ENCODE measurements at places on chromosomes 11 and 22. TPM values are rescaled to one million over a fixed set of nuclear protein-coding genes. Genes with fewer than 3 reads are reported as not detected.

DNA sequence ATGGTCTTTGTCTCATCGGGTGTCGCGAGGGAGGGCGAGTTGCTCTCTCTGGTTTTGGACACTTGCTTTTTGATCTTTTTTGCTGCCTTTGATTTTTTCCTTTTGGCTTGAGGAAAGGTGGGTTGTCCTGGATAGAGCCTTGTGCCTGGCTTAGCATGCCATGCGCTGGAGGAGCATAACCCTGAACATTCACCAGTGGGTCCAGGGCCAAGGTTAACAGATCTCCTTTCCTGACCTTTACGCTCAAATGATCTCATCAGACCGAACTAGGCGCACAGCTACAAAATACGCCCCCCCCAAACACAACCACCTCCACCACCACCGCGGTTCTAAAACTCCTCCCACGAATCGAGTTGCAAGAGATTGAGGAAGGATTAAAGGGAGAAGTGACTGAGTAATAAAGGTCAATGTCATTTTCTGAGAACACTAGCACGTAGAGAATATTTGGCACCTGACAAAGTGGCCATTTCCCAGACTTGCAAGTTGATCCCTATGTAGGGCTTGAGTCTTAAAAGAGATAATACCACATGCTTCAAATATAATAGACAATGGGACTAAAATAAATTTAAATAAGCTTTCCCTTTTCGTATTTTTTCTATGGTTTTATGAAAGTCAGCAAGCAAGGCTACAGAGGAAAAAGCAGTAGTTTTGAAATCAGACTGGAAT is 48.7 kb upstream of the CADM1 start:
- no peak for DNase-seq

OR6T1 gene
- total RNA-seq: not detected

DNA sequence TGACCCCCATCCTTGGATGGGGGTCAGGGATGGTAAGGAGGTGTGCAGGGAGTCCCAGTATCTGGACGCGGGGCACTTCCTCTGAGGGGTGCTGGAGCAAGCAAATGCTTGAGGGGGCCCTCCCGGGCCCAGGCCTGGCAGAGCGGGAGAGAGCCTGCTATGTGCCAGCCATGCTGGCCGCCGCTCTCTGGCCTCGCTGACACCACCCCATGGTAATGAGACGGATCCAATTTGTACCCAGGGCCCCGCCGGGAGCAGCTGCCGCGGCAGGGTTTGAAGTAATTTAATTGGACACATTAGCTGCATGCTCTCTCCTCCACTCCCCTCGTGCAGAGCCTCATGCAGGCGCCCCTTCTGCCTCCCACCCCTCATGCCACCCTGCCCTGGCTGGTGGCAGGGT is 6.3 kb downstream of the SYT7 start:
- DNase-seq: no peak

DNA sequence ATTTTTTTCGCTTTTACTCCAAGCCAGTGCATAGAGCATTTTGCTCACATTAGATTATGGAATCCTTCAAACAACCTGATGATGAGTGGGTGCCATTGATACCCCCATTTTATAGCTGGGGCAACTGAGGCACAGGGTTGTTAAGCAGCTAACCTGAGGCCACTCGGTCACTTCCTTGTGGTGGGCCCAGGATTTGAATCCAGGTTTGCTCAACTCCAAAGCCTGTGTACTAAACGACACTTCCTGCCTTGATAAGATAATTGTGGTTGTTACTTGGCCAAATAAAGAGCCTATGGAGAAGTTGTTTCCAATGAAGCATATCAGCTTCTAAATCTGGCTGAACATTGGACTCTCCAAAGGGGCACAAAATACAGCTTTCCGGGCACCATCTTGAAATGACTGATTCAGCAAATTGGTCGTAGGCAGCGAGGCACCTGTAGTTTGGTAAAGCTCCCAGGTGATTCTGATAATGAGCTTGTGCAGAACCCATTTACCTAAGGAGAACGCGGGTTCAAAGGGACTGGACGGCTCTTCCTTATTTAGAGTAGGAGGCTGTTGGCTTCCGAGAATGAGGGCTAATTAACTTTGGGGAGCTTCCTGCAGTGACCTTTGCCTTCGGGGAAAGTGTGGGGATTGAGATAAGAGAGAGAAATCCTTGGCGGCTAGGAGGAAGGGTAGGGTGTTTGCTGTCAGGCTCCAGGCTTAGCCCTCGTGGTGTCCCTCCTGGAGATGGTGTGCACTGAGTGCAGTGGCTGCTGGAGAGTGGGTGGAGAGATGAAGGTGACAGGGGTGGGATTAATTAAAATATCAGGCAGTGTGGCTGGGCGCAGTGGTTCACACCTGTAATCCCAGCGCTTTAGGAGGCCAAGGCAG is 17.5 kb upstream of the EHF start:
- DNase-seq: peak; percentile 74

DNA sequence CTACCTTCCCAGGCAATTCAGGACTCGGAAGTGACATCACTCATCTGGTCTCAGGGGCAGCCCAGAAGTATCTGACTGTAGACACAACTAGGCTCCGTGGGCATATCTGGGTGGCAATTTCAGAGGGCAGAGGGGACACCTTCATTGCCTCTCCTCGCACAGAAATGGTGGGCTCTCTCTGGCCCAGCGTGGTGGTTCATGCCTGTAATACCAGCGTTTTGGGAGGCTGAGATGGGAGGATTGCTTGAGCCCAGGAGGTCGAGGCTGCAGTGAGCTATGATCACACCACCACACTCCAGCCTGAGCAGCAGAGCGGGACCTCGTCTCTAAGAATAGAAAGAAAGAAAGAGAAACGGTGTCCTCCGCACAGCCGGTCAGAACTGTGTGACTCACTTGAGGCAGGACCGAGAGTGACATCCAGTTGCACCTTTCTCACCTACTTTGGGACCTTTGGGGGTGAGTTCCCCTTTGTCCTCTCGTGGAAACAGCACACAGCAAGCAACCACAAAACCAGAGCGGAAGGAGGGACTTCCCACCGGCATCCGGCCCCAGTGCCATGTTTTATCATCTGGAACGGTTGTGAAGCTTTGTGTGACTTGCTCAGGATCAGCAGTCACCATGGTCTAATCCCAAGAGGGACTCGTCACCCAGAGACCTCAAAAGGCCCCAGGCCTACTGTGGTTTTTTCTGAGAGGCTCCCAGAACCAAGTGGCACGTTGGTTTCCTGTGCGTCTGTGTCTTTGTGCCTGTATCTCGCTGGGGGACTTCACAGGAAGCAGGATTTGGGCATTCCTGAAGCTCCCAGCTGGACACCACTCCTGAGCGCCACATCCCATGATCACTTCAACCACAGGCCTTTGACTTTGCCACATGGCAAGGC is 38.4 kb upstream of the EMID1 start:
- no peak for DNase-seq

DNA sequence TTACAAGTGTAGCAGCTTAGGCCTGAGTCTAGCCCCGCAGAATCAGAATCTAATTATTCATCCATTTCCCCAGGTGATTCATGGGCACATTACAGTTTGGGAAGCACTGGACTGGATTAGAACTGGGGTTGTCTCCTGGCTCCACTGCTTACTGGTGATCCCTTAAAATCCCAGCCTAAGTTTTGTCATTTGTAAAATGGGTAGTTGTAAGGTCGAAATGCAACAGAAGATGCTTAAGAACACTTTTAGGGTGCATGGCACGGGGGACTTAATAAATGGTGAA is 1.3 kb downstream of the STX3 start:
- no peak for DNase-seq

MIOX gene
- not detected for total RNA-seq

DNA sequence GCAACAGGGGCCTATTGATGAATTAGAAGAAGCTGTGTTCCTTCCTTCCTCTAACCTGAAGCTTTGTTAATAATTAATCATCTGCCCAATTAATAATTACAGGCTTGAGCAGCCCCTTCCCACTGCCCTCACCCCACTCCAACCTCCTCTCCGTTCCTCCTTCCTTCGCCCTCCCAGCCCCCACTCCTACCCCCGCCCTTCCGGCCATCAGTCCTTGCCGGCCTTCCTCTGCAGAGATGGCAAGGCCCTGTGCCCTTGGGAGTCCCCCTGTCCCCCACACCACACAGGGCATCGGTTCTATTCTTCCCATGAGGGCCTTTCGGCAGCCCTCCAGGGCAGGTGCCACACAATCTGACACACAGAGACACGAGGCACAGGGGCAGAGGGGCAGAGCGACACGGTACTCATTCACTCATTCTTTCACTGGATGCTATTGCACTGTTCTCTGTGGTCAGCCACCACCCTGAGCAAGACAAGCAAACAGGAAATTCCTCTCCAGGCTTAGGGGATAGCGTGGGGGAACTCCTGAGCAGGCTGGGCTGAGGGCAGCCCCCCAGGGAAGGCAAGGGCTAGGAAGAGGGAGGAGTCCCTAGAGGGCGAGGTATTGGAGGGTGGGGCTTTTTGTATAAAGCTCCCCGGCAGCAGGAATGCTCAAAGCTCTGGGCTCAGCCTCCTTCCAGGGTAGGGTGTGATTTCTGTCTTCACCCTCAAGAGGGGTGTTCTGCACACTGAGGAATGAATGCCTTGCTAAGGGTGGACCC is 14.7 kb downstream of the MGAT3 start:
- DNase-seq: no peak

TREH gene
- total RNA-seq: 2.2 TPM

DNA sequence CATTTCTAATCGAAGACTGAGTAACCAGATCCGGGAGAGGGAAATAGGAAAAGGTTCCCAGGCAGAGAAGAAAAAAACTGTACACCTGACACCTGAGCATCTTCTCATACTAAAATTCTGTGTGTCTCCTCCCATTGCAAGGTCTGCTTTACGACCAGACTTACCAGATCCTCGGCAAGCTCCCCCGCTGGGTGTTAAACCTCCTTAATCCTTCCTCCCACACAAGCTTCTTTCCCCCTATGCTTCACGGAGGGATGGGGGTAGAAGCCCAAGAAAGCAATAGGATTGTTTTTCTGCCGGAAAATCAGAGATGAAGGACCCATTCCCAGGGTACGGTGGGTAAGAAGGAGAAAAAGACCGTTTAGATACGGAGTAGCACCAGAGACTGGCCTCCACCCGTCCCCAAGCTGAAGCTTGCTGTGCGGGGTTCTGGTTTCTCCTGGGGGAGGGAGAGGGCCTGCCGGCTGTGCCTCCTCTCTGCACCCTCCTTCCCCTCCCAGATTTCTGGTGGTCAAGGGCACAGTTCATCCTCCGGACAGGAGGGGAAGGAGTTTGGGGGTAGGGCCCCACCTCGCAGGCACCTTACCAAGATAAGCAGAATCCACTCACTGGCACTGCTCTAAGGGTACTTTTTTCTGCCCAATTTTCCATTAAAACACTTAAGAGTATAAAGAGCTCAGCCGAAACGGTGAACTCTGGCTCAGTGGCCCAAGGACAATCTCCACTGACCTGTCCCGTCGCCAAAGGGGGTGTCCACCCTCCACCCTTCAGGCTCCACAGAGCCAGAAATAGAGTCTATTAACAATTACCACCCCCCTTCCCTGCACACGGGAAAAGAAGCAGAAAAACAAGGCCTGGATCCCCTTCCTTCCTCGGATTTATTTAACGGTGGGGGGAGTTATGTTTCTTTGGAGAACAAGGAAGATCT is 1.2 kb downstream of the TOB2 start:
- peak; percentile 61 for DNase-seq

CELSR1 gene
- total RNA-seq: 4.2 TPM

GRCh38 chr11:33868647-33869461 is 23.0 kb downstream of the LMO2 start:
- peak; percentile 52 for DNase-seq

DNA sequence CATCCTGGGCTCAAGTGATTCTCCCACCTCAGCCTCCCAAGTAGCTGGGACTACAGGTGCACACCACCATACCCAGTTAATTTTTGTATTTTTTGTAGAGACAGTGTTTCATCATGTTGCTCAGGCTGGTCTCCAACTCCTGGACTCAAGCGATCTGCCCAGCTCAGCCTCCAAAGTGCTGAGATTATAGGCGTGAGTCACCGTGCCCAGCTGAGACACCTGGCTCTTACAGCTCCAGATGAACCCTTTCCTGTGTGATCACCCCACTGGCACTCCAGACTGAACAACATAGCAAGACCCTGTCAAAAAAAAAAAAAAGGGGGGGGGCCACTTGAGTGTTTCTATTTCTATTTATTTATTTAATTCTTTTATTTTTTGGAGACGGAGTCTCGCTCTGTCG is 1.0 kb upstream of the ADSL start:
- DNase-seq: peak; percentile 57

- no peak for DNase-seq
Measured at GRCh38 chr11:44986315-44986714, 35.6 kb upstream of the TP53I11 start.

GRCh38 chr22:30047364-30047738 is 32.9 kb upstream of the HORMAD2 start:
- DNase-seq: no peak

MIEF1 gene
- total RNA-seq: 34.0 TPM

Data from mucosa of descending colon (tissue), 3 donors.